ENCODE measurements at places on chromosomes 5 and 9.

DNA sequence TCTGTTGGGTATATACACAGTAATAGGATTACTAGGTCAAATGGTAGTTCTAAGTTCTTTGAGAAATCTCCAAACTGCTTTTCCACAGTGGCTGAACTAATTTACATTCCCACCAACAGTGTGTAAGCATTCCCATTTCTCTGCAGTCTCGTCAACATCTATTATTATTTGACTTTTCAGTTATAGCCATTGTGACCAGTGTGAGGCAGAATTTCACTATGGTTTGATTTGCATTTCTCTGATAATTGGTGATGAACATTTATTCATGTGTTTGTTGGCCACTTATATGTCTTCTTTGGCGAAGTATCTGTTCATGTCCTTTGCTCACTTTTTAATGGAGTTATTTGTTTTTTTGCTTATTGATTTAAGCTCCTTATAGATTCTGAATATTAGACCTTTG lies 596.2 kb upstream of the DAB2 start:
- no peak for DNase-seq

- no peak for DNase-seq
These were observed 8.5 kb downstream of the SNAPC3 start for GRCh38 chr9:15430920-15431844.

DNA sequence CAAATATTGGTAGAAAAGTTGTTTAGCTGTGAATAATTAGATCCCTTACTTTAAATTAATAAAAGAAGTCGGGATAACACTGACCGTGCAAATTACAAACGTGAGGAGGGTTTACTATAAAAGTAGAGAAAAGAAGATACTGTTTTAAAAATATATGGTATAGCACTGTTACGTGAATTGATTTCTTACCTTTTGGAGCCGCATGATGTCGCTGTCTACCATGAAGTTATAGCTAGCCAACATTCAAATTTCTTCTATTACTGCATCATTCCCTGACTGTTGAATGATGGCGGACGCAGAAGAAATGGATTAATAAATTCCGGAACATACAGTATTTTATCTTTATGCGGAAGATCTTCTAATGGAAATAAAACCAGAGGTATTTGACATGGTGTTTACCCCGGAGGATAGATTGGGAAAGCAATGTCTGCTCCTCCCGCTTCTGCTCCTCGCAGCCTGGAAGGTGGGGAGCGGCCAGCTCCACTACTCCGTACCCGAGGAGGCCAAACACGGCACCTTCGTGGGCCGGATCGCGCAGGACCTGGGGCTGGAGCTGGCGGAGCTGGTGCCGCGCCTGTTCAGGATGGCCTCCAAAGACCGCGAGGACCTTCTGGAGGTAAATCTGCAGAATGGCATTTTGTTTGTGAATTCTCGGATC lies at the start of gene PCDHA6:
TSS of gene PCDHA6 (plus strand) at position 257 of the 658 bp plus-strand sequence. CDS start at position 389, 132 bp downstream.
- no peak for DNase-seq

GRCh38 chr9:111799506-111799905 lies 4.8 kb upstream of the SHOC1 start:
- no peak for DNase-seq

DNA sequence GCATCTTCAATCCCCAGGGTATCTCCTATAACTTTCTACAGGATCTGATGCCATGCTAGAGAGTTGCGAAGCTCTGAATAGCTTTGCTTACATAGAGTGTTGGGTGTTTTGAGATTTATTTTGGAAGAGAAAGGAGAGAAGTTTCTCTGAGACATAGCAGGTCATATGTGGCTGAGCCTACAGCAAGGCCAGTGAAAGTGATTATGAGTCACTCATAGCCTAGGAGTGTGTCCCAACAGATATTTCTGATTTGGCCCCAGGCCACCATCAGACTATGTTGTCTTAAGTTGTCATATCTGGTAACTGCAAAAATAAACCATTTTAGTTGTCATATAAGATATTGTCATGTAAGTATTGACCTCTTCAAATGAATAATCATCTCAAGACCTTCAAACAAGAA lies 132.0 kb upstream of the RAI14 start:
- DNase-seq = no peak

DNA sequence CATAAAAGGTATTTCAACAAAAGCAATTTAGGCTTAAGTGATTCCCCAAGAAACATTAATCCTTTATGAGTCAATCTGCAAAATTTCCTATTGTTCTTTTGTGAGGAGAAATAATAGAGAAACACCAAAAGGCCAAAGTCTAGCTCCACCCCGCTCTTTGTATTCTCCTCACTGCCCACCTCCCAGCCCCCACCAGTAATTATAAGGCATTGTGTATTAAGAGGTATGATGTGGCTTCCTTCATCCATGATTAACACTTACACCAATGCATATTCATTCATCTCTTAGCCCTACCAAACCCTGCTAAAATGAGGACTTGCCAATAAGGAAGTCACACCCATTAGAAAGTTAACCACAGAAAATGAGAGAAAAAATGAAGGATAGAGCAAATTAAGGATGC lies 105.3 kb upstream of the SPATA31D4 start:
- DNase-seq = no peak

- no peak for DNase-seq
These were observed 1.3 kb downstream of the ARSB start for GRCh38 chr5:78983601-78984438.

GRCh38 chr5:148924817-148925216 lies 98.4 kb downstream of the ADRB2 start:
- DNase-seq = no peak

DNA sequence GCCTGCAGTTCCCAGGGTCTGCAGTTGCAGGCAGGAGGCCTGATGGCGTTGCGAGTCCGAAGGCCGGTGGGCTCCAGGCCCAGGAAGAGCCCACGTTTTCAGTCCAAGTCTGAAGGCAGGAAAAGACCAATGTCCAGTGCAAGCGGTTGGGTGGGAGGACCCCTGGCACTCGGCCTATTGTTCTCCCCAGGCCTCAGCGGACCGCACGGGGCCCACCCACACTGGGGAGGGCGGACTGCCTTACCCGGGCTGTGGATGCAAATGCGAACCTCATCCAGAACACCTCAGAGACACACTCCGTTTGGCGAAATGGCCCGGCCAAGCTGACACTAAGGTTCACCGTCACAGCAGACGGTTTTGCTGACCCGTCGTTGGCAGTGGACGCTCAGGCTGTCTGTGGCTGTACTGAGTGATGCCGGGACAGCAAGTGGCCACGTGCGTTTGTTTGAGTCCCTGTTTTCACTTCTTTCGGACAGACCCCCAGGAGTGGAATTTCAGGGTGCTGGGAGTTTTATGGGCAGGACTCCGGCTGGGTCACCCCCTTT lies 10.2 kb upstream of the SEC16A start:
- no peak for DNase-seq

DNA sequence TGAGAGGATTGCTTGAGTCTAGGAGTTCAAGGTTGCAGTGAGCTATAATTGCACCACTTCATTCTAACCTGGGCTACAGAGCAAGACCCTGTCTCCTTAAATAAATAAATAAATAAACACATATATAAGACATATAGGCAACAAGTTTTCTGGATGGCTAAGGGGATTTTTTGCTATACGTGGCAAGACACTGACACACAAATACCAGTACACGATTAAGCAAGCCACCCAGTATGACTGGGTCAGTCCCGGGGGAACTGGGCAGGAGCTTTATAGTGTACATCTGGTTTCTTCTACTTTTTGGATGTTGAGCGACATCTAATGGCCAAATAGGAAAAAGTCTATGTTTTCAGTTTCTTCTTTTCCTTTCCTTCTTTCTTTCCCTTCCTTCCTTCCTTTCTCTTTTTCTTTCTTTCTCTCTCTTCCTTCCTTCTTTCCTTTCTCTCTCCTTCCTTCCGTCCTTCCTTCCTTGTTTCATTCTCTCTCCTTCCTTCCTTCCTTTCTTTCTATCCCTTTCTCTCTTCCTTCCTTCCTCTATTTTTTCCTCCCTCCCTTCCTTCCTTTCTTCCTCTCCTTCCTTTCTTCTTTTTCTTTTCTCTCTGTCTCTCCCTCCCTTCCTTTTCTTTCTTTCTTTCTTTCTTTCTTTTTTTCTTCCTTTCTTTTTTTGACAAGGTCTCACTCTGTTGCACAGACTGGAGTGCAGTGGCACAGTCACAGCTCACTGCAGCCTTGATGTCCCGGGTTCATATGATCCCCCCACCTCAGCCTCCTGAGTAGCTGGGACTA lies 47.0 kb upstream of the PLIN2 start:
- peak; percentile 52 for DNase-seq

- DNase-seq = no peak
These were observed 92.9 kb downstream of the RXRA start for GRCh38 chr9:134419000-134419683.

GRCh38 chr5:39555788-39556187 lies 131.0 kb upstream of the DAB2 start:
- no peak for DNase-seq

DNA sequence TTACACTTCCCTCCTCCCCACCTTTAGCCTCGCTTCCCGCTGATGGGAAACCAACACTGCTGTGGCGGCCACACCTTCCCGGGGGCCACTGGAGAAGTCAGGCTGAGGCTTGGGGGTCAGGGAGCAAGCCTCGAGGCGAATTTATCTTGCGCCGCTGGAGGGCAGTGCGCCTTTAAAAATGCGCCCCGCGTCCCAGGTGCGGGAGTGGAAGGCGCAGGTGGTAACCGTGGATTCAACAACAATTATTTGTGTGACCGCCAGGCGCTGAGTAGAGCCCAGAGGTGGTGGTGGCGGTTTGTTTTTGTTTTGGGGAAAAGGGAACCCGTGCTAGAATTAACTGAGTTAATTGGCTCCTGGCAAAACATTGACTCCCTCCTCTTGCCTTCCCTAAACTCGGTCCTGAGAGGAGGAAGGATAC lies 1.1 kb downstream of the CFAP77 start:
- peak; percentile 82 for DNase-seq

DNA sequence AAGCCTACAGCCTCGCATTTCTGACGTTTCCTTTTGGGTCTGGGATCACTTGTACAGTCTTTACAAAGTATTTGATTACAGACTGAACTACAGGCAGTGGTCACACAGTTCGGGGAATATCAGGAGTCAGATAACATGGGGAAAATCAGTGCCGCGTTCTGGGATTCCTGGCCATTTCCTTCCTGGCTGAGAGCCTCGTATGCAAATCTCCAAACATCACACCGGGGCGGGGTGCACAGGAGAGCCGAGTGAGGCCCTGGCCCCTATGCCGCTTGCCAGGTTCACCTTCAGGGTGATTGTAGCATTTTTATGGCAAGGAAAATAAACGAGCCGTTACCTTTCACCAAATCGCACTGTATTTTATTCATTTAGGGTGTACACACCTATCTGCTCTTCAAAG lies 29.6 kb upstream of the SLC9A3 start:
- peak; percentile 14 for DNase-seq

GRCh38 chr9:38371495-38371894 lies 21.0 kb upstream of the ALDH1B1 start:
- peak; percentile 54 for DNase-seq

GRCh38 chr5:126562823-126563222 lies 32.2 kb downstream of the ALDH7A1 start:
- DNase-seq = no peak

DNA sequence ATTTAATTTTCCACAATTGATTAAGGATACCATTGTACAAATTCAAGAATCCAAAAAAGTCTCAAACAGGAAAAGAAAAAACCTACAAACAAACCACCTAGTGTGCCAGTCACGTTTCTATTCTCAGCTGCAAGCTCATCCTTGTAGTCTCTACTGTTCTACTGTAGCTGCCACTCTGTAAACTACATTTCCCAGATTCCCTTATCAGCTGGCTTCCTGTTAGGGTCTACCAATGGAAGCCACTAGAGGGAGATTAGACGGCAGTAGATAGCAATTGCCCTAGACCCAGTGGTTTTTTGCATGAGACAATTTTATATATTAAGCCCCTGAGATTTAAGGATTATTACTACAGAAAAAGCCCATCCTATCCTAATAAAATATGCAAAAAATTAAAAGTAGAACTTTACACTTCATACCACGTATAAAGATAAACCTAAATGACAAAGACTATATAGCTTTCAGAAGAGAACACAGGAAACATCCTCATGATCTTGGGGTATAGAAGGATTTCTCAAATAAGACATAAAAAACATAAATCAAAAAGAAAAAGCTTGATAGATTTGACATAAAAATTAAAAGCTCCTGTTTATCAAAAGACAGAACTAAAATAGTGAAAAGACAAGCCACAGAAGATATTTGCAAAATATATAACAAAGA lies 37.4 kb downstream of the P4HA2 start:
- DNase-seq = no peak

GRCh38 chr5:143662020-143662419 lies 149.9 kb upstream of the HMHB1 start:
- DNase-seq = no peak

DNA sequence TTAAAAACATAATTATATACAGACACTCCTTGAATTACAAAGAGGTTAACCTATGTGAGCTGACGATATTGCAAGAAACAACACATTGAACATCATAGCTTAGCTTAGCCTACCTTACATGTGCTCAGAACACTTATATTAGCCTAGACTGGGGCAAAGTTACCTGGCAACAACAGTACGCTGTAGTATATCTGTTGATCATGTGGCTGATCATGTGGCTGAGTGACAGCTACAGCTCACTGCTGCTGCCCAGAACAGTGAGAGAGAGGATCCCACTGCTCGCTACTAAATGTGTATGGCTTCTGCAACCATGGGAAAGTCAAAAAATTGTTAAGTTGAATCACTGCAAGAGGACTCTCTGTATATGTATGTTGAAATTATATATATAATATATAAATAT lies 169.9 kb downstream of the CDH9 start:
- DNase-seq = no peak

DNA sequence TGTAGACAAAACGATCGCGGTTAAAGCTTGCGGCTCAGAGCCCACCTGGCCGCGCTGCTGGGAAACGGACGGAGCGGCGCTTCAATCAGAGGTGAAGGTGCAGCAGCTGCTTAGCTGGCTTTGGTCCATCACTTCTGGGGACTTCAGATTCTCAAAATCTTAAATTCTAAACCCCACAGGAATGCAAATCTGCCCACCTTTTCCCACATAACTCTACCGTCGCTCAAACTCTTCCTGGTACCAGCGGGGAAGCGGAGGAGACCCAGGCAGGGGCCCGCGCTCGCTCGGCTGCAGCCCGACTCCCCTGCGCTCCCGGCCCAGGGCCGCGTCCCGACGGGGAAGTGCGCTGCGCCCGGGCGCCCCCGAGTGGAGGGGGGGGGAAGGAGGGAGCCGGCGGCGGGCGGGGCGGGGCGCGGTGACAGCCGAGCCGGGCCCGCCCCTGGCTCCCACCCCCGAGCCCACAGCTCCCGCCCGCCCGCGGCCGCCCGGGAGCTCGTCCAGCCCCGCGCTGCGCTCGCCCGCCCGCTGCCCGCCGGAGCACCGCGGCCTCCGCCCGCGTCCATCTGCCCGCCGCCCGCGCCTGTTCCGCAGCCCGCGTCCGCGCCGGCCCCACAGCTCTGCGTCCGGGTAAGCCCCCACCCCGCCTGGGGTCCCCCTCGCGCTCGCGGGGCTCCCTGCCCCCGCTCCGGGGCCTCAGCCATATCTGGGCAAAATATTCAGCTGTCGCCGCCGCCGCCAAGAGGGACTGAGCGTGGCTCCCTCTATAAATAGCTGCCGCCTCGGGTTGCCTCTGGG lies at the start of gene TMOD1:
TSS of gene TMOD1 (plus strand) at position 490 of the 795 bp plus-strand sequence. CDS start 22,523 bp downstream, outside the sequence.
- peak; percentile 58 for DNase-seq

GRCh38 chr9:125922854-125923253 lies 175.7 kb downstream of the PBX3 start:
- DNase-seq = no peak

- peak; percentile 14 for DNase-seq
These were observed 28.2 kb downstream of the SARDH start for GRCh38 chr9:133709691-133710571.
